ENCODE measurements at places on chromosomes 3 and 15. TPM values are rescaled to one million over a fixed set of nuclear protein-coding genes. Genes with fewer than 3 reads are reported as not detected.

The CNTN3 gene
- not detected for total RNA-seq

The CFAP91 gene
- 0.14 TPM for total RNA-seq

The GP9 gene
- not detected for total RNA-seq

The PPARG gene
- total RNA-seq, result 69.4 TPM

The GOLGA6D gene
- total RNA-seq, result not detected

The GABRA5 gene
- total RNA-seq, result not detected

The ROPN1 gene
- not detected for total RNA-seq

The GOLGA8A gene
- 8.0 TPM for total RNA-seq

The TMEM40 gene
- not detected for total RNA-seq

The GOLGA8Q gene
- total RNA-seq, result 0.85 TPM

The RARRES1 gene
- 1.3 TPM for total RNA-seq

The DNAH12 gene
- under 0.01 TPM for total RNA-seq

The PLA1A gene
- 14.8 TPM for total RNA-seq

The CCDC13 gene
- total RNA-seq, result 0.28 TPM
